ENCODE measurements at places on chromosomes 2 and 18. TPM values are rescaled to one million over a fixed set of nuclear protein-coding genes. Genes with fewer than 3 reads are reported as not detected.

Gene UGT1A4
- polyA plus RNA-seq, result not detected

Gene GAD1
- polyA plus RNA-seq, result 2.3 TPM

DNA sequence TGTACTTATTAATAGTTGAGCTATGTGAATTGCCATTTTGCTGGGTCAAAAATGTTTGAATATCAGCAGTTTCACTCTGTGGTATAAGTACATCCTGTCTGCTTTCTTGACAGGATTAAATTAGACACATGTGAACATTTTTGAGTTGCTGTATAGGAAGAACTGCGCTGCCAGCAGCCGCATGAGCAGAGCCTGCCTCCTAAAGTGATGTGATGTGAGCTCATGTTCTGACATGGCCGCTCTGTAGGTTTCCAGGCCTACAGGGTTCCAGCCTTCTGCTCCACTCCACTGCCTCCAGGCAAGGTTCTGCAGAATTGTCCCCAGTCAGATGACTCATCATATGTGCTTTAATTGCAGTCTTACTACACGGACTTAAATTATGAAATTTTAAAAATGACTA, 119.7 kb upstream of the NFATC1 start:
- DNase-seq, result no peak

DNA sequence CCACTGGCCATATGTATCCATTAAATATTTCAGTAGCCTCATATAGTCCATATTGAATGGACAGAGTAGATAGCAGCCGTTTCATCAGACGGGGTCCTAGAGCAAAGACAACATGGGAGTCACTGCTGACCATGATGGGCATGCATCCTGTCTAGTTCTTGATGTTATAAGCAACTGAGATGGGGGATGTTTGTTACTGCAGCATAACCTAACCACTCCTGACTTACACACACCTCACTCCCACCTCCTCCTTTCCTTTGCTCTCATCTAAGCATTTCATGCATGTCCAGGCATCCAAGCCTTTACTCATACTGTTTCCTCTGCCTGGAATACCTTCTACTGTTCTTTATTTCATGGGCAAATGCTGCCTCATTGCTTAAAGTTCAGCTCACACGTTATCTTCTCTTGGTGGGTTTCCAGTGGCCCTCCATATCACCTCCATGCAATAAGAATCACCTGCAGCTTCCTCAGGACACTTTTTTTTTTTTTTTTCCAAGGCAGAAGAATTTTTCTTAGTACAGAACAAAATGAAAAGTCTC, 87.8 kb downstream of the DDX1 start:
- DNase-seq, result no peak

DNA sequence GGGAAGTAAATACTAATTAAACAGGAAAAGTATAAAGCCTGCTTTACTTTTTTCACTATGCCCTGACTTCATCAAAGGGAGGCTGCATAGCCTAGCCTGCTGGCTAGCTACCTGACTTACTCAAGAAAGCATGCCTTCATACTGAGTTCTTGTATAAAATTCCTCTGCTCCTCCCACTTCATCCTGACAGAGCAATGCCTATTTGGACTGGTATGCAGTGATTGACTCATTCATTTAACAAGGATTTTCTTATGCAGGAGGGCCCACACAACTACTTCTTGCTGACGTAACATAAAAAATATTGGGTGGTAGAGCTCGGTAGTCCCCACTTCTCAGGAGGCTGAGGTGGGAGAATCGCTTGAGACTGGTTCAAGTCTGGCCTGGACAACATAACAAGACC, 70.5 kb downstream of the PRPF40A start:
- no peak for DNase-seq

DNA sequence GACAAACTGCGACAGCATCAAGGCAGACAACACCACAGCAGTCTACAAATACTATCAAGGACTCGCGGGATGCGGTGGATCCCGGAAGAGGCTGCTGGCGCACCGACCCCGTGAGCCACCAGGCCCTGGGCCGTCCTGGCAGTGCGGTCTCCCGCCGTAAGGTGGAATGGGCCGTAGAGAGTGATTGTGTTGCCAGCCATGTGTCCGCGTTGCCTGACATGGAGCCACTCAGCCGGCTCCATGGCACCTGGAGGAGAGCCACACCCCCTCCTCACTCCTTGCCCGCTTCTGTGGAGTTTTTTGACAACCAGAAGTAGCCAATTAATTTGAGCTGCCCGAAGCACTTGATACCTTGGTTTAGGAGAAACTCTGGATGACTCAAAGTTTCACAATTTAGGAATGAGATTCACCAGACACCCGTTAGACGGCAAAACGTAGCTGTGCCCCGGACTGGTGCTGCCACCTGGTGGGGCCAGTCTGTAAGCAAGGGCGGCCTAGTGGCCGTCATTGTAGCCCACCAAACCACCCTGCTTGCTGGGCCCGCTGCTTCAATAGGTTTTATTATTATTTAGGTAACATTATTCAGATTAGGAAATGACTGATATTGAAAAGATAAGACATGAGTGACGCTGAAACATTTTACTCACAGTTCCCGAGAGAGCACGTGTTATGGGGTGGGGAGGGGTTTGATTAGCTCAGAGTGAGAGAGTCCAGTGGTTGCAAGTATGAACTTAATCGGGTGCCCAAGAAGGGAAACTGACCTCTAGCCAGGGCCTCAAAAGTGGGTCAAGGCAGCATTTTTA, 10.2 kb upstream of the IMP4 start:
- no peak for DNase-seq

DNA sequence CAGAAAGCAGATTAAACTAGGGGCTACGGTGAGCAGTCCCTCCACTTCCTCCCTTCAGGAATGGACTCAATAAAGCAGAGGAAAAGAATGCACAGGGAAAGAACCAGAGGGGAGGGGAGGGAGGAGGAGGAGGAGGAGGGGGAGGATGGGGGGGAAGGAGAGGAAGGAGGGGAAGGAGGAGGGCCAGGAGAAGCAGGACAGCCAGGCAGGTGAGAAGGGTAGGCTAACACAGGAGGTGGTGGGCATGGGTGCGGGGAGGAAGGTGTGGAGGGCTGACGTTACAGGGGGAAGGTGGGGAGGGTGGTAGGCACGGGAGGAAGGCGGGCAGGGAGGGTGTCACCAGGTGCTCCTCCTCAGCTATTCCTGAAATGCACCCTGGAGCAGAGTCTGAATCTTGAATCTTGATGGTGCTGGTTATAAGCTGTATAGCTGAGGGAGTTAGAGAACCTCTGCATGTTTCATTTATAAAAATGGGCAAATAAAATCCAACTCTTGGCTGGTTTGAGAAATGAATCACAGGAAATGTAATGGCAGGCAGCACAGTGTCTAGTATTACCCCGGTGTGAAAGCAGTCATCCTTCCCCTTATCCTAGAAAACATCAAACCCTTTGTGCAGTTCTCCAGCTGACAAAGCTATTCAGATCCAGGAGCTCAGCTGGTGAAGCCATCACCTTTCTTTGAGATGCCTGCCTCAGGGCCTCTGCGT, 3.4 kb downstream of the TMEM18 start:
- DNase-seq, result no peak

- DNase-seq, result no peak
These were observed 9.9 kb upstream of the COL6A3 start for GRCh38 chr2:237423891-237424290.

- DNase-seq, result no peak
These were observed 272.0 kb upstream of the DSEL start for GRCh38 chr18:67788310-67789164.

DNA sequence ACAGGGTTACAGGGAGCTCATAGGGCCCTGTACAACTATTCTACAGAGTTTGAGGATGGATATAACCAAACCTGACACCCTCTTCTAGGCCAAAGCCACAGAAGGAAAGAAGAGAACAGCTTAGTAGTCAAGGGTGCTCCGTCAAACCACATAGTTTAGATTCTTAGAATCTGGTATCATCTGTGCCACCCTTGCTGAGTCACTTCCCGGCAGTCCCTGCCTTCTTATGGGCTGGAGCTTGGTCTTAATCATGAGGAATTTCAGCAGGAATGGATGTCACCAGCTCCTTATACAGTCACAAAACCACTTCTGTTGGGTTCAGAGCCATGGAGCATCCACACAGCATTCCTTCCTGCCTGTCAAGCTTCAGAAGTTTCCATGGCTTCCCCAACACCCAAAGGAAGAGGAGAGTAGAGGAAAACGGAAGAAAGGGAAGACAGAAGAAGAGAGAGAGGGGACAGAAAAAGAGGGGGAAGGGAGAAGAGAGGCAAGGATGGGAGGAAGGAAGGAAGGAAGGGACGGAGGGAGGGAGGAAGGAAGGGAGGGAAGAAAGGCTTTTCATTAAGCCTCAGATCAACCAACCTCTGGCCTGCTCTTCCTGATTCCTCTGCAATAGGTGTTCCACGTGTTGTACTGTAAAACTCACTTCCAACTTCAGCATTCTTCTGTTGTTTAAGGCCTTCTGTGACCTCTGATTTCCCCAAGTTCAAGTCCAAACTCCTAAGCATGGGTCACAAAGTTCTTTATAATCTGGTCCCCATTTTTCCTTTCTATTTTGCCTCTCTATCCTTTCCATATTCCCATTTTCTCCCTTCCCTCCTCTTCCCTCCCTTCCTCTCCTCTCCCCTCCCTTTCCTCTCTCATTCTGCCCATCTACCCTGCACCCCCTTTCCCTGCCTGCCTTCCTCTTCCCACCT, 246.1 kb upstream of the TNP1 start:
- no peak for DNase-seq

DNA sequence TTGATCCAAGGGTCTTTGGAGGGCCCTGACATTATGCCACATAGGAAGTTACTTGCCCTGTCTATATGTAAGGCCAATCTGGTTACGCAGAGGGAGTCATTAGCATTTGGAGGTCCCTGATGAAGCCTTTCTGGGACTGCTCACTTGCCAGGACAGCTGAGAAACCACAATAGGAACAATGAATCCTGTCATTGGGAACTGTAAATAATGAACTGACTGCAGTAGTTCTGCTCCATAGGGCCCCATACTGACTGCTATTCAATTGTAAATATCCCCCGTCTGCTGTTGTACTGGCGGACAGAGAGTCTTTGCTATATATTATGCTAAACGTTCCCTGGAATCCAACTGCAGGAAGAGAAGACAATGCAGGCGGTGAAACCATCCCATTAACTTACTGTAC, 149.4 kb upstream of the DCC start:
- no peak for DNase-seq

Gene RPRM
- 51.4 TPM for polyA plus RNA-seq

Gene TEX44
- not detected for polyA plus RNA-seq

DNA sequence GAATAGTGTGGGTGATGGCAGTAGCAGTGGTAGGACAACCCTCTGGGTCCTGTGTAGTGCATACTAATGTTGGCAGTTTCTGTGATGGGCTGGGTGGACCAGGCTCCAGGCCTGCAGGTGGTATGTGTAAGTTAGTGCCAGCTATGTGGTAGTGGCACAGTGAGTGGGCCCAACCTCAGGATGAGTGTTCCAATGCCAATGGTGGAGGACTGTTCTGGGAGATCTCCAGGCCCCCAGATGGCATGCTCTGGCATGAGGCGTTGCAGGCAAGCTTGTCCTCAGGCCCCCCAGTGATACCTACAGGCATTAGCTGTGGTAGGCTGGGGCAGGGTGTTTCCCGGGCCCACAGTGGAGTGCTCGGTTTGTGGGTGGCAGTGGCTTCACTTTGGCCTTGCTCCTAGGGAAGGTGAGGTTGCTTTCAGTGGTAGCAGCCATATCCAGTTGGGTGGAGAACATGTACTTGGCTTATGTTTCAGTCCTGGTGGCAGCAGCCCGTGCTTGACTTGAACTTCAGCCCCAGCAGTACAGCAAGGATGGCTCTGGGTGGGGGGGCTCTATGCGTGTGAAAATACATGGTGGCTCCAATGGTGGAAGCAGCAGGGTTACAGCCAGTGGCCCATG, 32.4 kb downstream of the TEX51 start:
- DNase-seq, result no peak

Gene ZNF385B
- 12.3 TPM for polyA plus RNA-seq

Gene SERPINB2
- 0.20 TPM for polyA plus RNA-seq

GRCh38 chr2:168029071-168029470, 218.3 kb downstream of the STK39 start:
- DNase-seq, result no peak

DNA sequence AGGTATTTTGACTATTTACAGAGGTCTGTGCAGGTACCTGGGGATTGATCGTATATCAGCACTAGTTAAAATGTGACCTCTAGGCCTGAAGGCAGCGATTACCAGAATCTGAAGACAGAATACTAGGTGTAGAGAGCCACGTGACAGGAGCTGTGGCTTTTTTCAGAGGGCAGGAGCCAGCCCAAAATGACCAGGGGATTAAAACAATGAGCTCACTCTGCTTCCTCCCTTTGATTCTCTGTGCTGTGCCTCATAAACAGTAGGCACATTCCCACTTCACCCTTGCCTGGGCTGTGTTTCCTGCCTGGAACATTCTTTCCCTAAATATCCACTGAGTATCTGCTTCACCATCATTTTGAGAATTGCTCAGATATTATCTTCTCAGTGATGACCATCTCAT, 15.2 kb downstream of the ITGAV start:
- DNase-seq, result no peak

DNA sequence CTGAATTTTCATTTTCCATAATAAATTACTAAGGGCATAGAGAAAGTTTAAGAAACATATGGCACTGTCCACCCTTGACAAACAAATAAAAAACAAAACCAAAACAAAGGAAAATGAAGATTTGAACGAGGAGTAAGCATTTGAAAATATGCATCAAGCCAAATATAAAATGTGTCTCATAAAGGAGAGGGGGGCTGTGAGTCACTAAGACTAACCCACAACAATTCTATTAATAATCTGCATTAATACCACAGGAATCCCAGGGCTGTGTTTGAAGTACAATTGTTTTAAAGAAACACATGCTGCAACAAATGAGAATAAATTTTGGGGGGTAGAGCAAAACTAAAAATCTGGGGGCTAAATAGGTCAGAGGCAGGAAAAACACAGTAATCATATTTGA, 53.8 kb upstream of the STK17B start:
- DNase-seq, result no peak

Gene ACADL
- 15.1 TPM for polyA plus RNA-seq

DNA sequence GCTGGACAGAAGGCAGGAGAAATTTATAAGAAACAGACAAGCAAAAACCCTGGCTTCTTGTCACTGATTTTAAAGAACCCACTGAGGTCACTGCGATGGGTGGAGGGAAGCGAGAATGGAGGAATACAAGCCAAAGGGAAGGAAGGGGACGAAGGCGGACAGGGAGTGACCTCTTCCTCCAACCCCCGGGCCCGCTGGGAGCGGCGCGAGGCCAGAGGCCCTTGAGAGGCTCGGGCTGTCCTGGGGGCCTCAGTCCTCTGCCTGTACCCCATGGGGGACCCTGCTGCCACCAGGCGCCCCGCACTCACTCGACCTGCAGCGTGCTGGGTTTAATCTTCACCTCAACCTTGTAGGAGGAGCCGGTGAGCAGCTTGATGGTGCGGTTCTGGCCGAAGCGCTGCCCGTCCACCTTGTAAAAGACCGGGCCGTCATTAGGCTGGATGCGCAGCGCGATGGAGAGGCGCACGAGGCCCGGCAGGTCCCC, 793 bp downstream of the CNRIP1 start:
- no peak for DNase-seq

All from left renal pelvis (tissue), 4 donors.